IMR-90 (cell line): ENCODE measurements at places on chromosomes 16 and 17. TPM values are rescaled to one million over a fixed set of nuclear protein-coding genes. Genes with fewer than 3 reads are reported as not detected.

DNA sequence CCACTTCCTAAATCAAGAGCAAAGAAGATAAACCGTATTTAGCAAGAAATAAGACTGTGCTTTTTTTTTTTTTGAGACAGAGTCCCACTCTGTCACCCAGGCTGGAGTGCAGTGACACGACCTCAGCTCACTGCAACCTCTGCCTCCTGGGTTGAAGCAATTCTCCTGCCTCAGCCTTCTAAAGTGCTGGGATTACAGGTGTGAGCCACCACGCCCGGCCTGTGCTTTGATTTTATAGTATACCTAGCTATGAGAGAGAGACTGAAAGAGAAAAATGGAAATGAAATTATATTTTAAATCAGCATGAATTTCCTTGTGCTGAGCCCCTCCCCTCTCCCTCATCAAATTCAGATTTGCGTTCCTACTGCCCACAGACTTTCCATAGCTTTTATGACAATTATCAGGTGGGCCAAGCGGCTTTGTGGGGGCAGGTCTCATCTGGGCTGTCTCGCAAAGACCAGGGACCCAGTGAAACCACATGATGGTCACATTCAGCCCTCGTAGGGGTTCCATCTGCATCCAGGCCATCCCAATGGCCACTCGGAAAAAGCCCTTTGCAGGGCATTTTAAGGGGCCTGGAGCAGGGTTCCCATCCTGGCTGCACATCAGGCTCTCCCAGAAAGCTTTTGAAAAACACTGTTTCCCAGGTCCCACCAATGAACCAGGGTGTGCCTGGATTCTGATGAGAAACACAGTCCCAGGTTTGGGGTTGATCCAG lies 8.5 kb downstream of the CACNG1 start:
- H3K4me1 ChIP-seq: no peaks in the 10 kb centered on the region
- peaks cover 7% of the 10 kb centered on the region for H3K27me3 ChIP-seq
- no peak overlapping the region for H3K27ac ChIP-seq
- DNase-seq: no peak
- no peak overlapping the region for H3K4me3 ChIP-seq
- no peaks in the 10 kb centered on the region for H3K36me3 ChIP-seq

DNA sequence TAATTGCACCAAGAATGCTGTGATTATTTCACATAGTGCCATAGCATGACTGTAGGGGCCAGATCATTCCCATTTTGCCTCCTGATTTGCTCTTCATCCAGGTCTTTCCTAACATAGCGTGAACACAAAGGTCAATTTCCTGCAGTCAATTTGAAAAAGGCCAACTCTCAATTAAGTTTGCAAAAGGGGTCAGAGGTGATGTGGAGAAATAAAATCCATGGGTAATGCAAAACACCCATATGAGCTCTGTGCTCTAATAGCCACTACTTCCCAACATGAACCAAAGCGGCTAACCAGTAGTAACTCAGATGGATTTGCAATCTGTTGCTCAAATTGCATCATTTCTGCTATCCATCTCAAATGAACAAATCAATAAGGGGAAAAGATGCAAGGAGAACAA lies 275.5 kb upstream of the SOX9 start:
- no peaks in the 10 kb centered on the region for H3K36me3 ChIP-seq
- H3K4me3 ChIP-seq: no peak overlapping the region
- DNase-seq: no peak
- no peak overlapping the region for H3K27ac ChIP-seq

DNA sequence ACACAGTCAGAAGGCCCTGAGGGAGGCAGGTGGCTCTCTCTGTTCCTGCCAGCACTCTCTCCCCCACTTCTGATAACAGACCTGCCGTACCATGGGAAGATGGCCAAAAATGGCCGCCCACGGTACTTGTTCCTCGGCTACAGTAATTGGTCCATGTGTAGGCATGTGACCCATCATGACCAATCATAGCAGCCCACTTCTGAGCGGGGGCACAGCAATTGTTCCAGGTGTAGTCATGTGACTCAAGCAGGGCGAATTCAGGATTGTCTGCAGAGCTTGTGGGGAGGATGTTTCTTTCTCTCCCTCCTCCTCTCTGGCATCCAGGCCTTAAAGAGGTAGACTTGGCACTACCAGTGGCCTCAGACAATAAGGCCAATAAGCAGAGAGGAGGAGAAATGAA lies 250.4 kb downstream of the MRTFB start:
- no peak overlapping the region for H3K4me3 ChIP-seq
- no peak for DNase-seq
- H3K27me3 ChIP-seq: no peaks in the 10 kb centered on the region
- H3K4me1 ChIP-seq: peaks cover 10% of the 10 kb centered on the region

The C17orf50 gene
- not detected in 2 replicates for total RNA-seq

GRCh38 chr16:19967963-19968362 lies 83.3 kb upstream of the GPRC5B start:
- no peak overlapping the region for H3K4me3 ChIP-seq
- H3K27me3 ChIP-seq: no peaks in the 10 kb centered on the region
- H3K36me3 ChIP-seq: no peaks in the 10 kb centered on the region

DNA sequence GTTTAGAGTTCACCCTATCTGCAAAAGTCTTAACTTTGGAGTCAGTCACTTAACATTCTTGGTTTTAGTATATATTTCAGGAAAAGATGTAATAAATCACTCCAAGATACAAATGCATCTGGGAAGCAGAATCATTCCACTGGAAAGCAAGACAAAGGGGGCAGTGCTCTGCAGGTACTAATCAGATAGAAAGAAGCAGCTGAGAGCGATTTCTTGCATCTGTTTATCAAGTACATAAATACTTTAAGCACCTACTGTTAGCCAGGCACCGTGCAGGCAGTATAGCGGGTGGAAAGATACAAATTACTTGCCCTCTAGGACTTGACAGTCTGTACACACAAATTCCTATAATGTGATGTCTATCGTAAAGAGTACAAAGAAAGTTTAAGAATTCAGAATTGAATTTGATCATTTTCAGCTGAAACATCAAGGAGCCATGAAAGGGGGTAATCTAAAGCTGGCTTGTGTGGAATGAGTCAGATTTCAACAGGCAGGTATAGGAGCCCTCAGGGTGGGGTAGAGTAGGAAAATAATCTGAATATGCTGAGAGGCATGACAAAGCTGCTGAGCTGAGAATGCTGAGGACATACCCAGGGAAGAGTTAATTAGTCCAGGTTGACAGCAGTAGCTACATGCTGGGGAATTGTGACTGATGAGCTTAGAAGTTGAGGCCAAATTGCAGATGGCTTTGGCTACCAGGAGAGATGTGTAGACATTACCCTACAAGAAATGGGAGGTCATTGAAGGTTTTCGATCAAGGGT lies 110.2 kb downstream of the CA10 start:
- DNase-seq: no peak
- H3K36me3 ChIP-seq: no peaks in the 10 kb centered on the region
- no peak overlapping the region for H3K27ac ChIP-seq
- H3K27me3 ChIP-seq: no peaks in the 10 kb centered on the region

DNA sequence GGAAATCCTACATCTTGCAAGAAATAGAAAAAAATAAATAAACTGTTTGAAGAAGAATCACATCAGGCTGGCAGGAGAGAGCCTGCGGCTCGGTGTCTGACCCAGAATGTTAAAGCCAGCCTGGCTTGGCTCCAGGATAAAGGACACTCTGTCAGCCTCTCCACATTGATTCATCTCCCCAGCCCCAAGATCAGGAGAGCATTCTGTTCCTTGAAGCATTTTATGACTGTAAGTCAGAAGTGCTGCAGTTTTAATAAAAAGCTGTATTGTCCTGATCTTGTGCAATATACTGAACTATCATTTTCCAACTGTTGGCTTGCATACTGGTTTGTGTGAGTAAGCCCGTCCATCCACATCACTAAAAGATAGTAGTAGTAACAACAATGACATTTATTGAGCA lies 426.6 kb downstream of the HAPSTR1 start:
- no peaks in the 10 kb centered on the region for H3K4me1 ChIP-seq
- no peak overlapping the region for H3K27ac ChIP-seq
- DNase-seq: no peak
- H3K27me3 ChIP-seq: no peaks in the 10 kb centered on the region

DNA sequence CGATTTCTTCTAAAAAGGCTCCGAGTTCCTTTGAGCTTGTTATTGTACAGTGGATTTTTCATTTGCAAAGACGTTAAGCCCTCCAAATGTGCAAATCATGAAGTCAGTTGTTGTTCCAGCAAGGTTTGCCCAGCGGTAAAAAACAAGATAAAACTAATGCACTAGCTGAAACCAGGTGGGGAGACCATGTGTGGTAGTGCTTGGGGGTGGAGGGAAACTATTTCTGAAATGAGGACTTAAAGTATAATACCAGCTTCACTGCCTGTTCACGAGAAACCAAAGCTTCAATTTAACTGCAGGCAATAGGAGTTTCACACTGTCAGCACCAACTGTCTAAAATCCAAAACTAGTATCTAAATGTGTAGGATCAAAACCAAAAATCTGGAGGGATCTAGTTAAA lies 22.3 kb downstream of the SMARCE1 start:
- no peak overlapping the region for H3K27ac ChIP-seq
- H3K27me3 ChIP-seq: peaks cover 2% of the 10 kb centered on the region; the same call in 1 of the 2 replicates
- no peak for DNase-seq

The CD19 gene
- total RNA-seq: not detected in 2 replicates
